C1 segment of cervical spinal cord (tissue), 14 donors: ENCODE measurements at places on chromosomes 4 and X.

- no peak for DNase-seq
These were observed 218.0 kb upstream of the AGA start for GRCh38 chr4:177660223-177660622.

GRCh38 chr4:156594624-156595023, 377.0 kb downstream of the PDGFC start:
- DNase-seq, result no peak

GRCh38 chrX:70052895-70053615, 3.3 kb upstream of the AWAT2 start:
- no peak for DNase-seq

DNA sequence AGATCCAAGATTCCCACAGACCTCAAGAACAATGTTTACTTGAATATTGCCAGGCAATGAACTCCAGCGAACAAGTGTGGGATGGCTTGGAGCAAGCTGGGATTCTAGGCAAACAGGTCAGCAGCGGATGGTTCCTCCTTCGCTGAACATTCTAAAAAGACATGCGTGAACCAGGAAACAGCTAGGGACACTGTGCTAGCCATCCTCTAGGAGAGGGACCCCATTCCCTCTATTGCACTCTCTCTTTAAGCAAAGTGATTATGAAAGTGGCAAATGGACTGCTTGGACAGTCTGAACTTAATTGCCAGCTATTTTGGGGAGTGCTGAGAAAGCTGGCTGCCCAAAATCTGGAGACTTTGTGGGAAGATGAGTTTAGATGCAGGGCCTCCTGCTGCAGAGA, 29.9 kb upstream of the TEC start:
- DNase-seq, result no peak

GRCh38 chr4:45621971-45622370, 501.9 kb downstream of the GABRG1 start:
- DNase-seq, result no peak

GRCh38 chr4:151035328-151035727, 20.2 kb upstream of the LRBA start:
- no peak for DNase-seq

GRCh38 chr4:145722561-145722960, 42.6 kb downstream of the C4orf51 start:
- DNase-seq, result no peak

DNA sequence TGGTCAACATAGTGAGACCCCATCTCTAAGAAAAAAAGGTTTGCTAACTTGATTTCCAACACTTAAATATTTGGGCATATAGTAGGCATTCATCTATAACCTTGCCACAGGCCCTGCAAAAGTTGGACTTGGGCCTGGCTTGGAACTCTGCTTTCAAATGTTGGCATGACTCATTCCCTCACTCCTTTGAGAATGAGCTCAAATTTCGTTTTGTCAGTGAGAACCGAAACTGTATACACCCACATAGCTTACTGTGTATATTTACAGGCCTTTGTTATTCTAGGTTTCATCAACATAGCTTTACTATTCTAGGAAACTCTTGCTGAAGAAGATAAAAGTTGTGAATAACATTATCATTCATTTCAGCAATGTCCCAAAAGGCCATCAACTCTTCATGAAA, 88.7 kb upstream of the ELOVL6 start:
- DNase-seq, result no peak
